Activated CD8-positive, alpha-beta memory T cell treated with anti-CD3 and anti-CD28 coated beads, Interleukin-2, amount 10 ng/mL, durations not matched to agents 7 days and 5 days (primary cell): ENCODE measurements at places on chromosomes 3 and 15.

DNA sequence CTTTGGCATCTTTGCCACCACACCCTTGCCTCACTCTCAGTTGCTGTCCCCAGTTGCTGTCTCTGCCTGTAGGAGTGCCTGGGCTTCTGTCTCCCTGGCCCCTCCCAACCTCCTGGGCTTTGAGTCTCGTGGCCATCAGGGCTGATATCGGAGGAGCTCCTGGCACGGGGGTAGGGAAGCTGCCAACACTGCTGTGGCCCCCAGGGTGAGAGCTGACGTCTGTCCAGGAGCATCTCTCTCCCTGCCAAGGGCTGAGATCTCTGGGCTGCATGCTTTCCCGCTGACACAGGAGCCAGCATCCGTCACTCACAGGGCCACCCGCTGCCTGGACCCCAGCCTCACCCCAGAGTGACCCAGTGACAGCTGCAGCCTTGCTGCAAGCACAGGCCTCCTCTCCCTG is 47.4 kb downstream of the EXOG start:
- DNase-seq: no peak

DNA sequence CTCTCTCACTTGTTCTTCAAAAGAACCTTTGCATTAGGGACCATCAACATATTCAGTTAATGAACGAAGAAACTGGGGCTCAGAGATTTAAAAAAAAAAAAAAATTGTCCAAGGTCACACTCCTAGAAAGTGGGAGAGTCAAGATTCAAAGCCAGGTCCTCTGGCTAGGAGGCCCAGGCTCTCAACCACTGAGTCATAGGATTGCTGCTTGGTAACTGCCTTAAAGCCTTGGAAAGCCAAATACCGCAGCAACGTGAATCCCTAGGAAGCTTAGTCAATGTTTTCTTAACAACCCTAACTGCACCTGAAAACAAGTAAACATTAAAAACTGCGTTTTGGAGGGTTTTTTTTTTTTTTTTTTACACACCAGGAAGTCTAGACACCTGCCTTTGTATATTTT is 156.8 kb downstream of the WNT5A start:
- DNase-seq: no peak

- DNase-seq: peak; percentile 64
These were observed 564.0 kb upstream of the TGFBR2 start for GRCh38 chr3:30042274-30042859.

GRCh38 chr3:130783629-130784028 is 37.0 kb upstream of the PIK3R4 start:
- DNase-seq: no peak
